ENCODE measurements at places on chromosomes 4 and X.

DNA sequence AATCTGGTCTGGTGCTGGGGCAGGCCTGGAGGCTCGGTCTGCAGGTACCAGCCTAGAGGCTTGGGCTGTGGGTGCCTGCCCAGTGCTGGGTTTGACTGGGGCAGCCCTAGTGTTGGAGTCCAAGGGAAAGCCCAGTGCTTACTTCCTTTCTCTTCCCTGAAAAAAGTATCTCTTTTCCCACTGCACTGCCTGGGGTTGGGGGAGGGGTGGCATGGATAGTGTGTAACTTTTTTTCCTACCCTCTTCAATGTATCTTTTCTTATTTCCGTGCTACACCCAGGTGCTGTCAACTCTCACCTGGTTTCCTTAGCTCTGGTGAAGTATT lies 21.6 kb downstream of the KANTR start:
- no peak for DNase-seq

DNA sequence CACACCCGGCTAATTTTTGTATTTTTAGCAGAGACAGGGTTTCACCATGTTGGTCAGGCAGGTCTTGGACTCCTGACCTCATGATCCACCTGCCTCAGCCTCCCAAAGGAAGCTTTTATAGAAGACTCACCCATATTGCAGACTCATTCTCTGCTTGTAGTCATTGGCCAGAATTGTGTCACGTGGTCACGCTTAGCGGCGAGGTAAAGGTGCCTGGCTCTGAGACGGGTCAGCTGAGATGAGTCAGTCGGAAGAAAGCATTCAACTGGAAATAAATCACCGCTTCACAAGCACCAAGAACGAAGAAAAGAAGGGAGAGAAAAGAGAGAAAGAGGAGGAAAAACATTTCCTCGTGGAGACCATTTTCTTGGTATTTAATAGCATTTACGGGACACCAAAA lies 218.8 kb upstream of the NOCT start:
- DNase-seq = no peak

GRCh38 chrX:13661735-13662288 lies 8.9 kb downstream of the TCEANC start:
- DNase-seq = peak; percentile 14

DNA sequence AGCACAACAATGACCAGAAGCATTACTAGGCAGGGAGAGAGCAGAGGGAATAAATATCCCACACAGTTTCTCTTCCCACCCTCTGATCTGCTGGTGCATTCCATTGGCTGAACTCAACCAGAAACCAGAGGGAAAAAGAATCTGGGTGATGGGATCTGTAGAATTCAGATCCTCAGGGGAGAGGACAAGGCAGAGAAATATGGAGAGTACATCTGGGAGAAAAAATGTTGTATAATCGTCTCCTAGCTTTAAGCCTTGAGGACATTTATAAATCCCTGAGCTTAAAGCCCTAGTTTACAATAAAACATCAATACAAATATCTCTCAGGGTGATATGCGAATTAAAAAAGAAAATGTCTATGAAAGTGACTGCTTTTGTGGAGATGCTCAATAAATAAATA lies 368.1 kb upstream of the MAD2L1 start:
- DNase-seq = no peak

- DNase-seq = no peak
Observed at GRCh38 chr4:60259781-60260180, 940.3 kb upstream of the ADGRL3 start.

DNA sequence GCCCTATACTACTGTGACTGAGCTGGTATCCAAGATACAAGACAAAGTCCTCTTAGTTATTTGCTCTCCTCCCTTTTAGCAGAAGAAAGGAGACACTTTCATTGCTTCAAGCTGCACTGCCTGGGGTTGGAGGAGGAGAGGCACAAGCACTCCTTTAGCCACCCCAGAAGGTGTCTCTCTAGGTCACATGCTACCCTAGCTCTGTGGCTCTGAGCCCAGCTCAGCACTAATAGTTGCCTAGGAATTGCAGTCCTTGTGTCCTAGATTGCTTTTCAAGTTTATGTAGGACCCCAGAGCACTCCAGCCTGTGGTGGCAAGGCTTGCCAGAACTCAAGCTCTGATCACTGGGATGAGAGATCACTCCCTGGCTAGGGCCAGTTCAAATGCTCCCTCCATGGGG lies 24.4 kb upstream of the LHFPL1 start:
- DNase-seq = no peak

DNA sequence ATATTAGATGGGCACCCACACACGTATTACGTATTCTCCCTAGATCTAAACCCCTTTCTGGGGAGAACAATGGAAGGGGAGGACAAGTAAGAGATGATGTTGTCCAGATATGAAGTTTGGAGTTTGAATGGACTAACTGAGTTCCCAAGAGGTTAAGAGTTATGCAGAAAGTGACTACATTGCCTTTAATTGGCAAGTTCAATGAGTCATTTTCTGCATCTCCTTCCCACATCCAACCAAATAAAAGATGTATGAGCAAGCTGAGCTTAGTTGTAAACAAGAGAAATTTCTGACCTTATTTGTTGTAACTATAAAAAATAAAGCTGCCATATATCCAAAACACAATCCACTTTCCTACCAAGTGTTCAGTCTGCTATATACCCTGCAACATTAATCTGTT lies 50.5 kb downstream of the TIGD2 start:
- no peak for DNase-seq

- peak; percentile 61 for DNase-seq
Observed at GRCh38 chr4:10456595-10457254, 501 bp downstream of the ZNF518B start.

GRCh38 chr4:100168521-100168920 lies 21.7 kb downstream of the DDIT4L start:
- DNase-seq = no peak

- DNase-seq = no peak
Observed at GRCh38 chr4:110769578-110769977, 146.7 kb upstream of the PITX2 start.

- no peak for DNase-seq
Observed at GRCh38 chrX:125205918-125206665, 113.6 kb upstream of the TEX13C start.

GRCh38 chr4:152591876-152592275 lies 56.0 kb upstream of the FBXW7 start:
- no peak for DNase-seq

- no peak for DNase-seq
Observed at GRCh38 chr4:121668368-121669162, 28.2 kb downstream of the ANXA5 start.

GRCh38 chr4:78166622-78167021 lies 109.5 kb downstream of the FRAS1 start:
- DNase-seq = no peak

GRCh38 chrX:8083286-8083685 lies 87.8 kb downstream of the VCX2 start:
- no peak for DNase-seq

GRCh38 chr4:40562208-40562607 lies 67.5 kb downstream of the RBM47 start:
- no peak for DNase-seq

DNA sequence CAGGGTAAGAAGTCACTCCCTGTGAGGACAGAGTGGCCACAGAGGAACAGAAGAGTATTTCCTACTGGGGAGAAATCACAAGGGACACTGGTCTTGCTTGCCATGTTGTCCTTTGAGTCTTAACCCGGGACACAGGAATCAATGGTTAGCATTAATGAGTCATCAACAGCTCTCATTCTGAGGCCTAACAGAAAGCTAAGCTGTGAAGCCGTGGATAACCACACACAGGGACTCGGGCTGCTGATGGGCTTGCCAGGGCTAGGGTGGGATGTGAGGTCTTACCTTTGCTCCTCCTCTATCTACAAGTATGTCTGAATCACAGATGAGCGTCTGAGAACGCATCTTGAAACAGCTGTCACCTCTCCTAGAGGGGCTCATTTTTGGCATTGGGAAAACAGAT lies 22.2 kb downstream of the HELT start:
- DNase-seq = peak; percentile 13

GRCh38 chr4:182488896-182489295 lies 245.7 kb downstream of the TENM3 start:
- DNase-seq = no peak
